Heart left ventricle (tissue), 16 donors: ENCODE measurements at places on chromosomes 4 and X.
A peak's percentile ranks its signal among the peaks of the same experiment; 100 is the strongest.

- no peak for DNase-seq
Observed at GRCh38 chr4:6331018-6331417, 61.4 kb downstream of the WFS1 start.

GRCh38 chr4:110020646-110021443 lies 108.2 kb downstream of the EGF start:
- DNase-seq: no peak

- DNase-seq: no peak
Observed at GRCh38 chrX:110795645-110796406, at the start of gene CHRDL1. TSS of gene CHRDL1 (minus strand) at chrX:110795817. CDS start at chrX:110792181, 3,636 bp downstream.

DNA sequence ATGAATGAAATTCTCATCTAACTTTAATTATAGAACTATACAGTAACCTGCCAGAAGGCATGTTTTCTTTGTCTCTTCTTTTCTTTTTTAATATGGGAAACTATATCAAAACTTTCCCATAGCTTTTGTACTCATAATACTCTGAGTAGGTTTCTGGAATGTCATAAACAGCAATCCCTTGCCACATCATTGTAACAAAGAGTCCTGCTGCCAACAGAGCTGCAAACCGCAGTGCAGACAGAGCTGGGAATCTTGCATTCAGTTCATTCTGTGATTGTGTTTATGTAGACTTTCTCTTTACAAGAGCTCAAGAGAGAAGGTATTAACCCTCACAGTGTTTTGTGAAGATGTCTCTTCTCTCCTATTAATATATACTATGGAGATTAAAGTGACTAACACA lies 304.4 kb upstream of the SLIT2 start:
- DNase-seq: no peak

- DNase-seq: no peak
Observed at GRCh38 chr4:10500776-10501175, 43.5 kb upstream of the ZNF518B start.

DNA sequence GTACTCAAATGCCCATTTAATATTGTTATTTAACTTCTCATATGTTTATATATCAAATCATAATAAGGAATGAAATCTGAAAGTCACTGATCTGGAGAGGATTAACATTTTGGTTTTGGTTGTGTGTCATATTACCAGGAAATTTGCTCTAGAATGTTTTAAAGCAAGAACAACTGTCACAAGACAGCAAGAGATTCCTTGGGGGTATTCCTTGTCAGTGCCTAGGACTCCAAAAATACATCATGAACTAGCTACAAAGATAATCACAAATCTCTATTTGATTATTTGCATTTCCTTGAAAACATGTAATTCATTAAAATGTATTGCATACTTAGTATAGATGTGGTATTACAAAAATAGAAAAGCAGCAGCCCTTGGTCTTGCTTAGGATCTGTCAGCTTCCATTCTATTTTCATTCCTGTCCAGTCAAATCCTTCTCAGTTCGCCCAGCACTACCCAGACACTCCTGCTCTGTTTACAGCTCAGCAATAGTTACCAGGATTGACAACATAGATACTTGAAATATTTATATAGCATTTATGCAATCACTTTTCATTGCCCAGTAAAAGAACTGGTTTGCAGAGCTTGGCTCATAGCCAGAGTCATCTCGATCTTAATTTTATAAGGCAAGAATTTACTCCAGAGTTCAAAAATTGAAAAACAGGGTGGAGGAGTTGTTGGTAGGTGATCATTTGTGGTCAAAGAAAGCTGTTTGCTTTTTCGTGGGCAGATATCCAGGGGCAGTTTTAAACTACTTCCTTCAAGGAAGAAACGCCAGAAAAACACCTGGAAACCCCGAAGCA lies 9.2 kb upstream of the BMP3 start:
- no peak for DNase-seq

- no peak for DNase-seq
Observed at GRCh38 chrX:30065226-30065625, 150.1 kb upstream of the MAGEB2 start.

- no peak for DNase-seq
Observed at GRCh38 chrX:34382416-34382815, 250.3 kb upstream of the FAM47A start.

- peak; percentile 82 for DNase-seq
Observed at GRCh38 chrX:53088136-53088974, 5.6 kb upstream of the KANTR start.

DNA sequence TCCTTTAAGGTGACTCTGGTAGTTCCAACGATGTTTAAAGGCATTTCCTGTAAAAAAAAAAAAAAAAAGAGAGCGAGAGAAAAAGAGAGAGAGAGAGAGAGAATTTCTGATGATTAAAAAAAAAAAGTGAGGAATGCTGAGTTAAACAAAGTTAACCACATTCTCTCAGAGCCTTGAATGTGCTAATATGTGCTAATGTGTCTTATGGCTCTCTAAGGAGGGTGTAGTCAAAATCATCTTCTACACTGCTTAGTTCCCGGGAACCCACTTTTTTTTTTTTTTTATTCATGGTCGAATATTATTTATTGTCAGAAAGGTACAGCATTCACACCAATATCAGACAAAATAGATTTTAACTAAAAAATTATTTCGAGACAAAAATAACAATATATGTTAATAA lies 111.7 kb downstream of the SNCA start:
- DNase-seq: no peak

GRCh38 chrX:8147226-8147625 lies 23.8 kb downstream of the VCX2 start:
- no peak for DNase-seq

DNA sequence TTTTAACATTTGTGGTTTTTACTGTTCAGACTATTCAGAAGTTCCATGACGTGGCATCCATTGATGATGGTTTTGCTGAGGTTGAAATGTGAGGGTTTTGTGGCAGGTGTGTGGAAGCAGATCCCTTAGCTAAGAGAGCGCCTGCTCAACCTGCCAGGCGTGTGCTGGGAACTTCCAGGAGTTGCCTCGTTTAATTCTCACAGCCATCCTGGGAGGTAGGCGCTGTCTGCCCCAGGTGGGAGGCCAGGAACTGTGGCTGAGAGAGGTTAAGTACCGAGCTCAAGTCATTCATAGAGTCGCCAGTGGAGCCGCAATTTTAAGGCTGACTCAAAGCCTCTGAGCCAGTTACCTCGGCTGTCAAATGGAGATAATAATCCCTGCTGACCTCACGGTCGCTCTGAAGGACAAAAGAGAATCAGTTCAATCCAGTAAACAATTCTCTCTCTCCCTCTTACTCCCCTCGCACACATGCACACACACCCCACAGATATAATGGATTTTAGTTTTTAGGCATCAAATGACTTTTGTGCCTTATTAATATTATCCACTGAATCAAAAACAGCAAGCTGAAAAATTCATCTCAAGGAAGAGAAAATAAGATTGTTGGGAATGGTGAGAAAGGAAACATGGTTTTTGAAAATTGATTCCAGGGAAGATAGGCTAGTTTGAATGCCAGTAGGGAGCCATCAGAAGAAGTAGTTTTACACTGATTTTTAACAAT lies 171.3 kb downstream of the PTTG2 start:
- DNase-seq: no peak

DNA sequence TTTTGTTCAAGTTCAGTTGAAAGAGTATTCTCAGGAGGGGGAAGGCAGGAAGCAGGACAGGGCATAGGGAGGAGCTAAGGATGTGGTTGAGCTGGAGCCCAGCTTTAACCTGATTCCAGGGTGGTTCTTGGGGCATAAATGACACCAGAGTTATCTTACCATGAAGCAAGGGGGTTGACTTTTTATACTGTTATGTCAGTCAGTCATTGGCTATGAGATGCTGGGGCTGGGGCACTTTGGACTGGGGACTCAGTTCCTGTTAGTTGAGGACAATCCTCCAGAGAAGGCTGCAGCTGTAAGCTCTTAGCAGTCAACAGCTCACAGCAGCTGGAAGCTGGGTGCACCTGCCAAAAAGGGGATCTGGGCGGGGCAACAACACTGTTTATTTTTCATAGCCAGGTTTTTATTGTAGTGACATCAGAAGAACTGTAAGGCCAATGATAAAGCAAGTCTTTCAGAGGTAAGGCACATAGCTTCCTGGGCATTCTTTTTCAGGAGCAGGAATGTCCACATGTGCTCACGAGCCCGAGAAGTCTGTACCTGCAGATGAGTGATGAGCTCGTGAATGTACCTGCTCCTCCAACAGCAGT lies 78.5 kb downstream of the MID1IP1 start:
- peak; percentile 14 for DNase-seq

GRCh38 chrX:45540181-45540580 lies 339.5 kb upstream of the DIPK2B start:
- no peak for DNase-seq

GRCh38 chrX:72393836-72394517 lies 88.3 kb upstream of the CITED1 start:
- no peak for DNase-seq

GRCh38 chrX:12779534-12779933 lies 11.7 kb upstream of the PRPS2 start:
- no peak for DNase-seq

- no peak for DNase-seq
Observed at GRCh38 chr4:6548201-6548881, 26.6 kb upstream of the MAN2B2 start.

- DNase-seq: no peak
Observed at GRCh38 chrX:119759248-119759766, 919 bp downstream of the SOWAHD start.

DNA sequence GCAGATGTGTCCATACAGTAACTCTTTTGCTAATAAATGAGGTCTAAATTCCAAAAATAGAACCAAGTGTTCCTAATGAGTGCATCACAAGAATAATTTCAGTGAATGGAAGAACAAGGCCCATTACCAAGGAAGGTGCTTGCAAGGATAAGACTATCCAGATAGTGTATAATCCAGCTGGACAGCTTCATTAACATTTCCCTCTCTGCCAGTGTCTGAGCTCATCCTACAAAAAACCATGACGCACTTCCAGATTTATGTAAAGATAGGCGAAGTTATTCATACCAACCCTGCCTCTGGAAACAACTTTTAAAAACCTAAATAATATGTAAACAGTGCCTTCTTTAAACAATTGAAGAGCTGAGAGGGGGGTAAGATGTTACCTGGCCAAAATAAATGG lies 177.9 kb upstream of the STK26 start:
- no peak for DNase-seq

- no peak for DNase-seq
Observed at GRCh38 chr4:29073571-29073970, 1646.6 kb upstream of the PCDH7 start.

DNA sequence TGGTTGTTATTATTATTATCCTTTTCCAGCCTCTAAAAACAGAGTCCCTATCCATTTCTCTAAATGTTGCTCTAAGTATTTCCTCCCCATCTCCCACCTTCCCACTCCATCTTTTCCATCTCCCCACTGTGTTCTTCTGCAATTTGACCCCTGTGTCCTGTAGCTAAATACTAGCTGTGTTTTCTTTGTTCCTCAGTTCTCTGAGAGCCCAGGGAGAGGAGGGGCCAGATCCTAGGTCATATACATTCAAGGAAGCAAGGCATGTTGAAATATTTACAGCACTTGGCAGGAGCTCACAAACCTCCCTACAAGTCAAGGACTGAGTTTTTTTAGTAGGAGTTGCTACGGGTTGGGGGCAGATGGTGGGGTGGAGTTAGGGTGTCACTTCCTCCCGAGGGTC lies 10.5 kb downstream of the SLC16A2 start:
- DNase-seq: no peak

- DNase-seq: no peak
Observed at GRCh38 chr4:165692082-165692481, 181.0 kb upstream of the TLL1 start.

GRCh38 chr4:72886602-72887001 lies 182.9 kb downstream of the COX18 start:
- DNase-seq: no peak

GRCh38 chr4:8547912-8548730 lies 32.1 kb upstream of the GPR78 start:
- DNase-seq: no peak

GRCh38 chrX:46739736-46740135 lies 19.2 kb downstream of the SLC9A7 start:
- DNase-seq: no peak

GRCh38 chr4:850323-850945 lies 24.5 kb upstream of the CPLX1 start:
- DNase-seq: no peak

DNA sequence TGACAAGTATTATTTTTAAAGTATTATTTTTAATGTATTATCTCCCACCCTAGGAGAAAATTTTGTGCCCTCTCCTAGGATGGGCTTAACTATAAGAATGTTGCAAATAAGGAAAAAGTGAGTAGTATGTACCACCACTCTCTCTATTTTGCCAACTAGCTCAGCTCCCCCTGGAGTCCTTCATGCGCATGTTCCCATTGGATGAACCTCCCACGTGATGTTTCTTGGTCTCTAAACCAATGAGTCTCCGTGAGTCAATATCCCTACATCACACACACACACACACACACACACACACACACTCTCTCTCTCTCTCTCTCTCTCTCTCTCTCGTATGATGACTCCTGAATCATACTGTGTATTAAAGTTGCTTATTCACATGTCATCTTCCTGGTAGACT lies 129.7 kb upstream of the ZFP42 start:
- no peak for DNase-seq

DNA sequence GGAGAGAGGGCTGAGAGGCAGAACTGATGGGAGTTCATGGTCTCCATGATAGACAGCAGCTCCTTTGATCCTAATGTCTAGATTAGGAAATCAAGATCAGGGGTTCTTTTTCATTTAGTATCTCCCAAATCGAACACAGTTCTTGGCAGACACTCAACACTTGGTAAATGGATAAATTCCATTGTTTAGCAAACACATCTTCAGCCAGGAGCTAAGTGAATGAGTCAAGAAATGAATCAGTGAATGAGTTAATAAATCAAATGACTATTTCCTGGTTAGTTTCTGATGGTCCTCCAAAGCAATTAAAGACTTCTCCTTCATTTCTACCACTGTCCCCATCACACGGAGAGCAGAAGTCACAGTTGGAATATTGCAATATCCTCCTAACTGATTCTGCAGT lies 120.0 kb upstream of the SHISA3 start:
- DNase-seq: no peak

DNA sequence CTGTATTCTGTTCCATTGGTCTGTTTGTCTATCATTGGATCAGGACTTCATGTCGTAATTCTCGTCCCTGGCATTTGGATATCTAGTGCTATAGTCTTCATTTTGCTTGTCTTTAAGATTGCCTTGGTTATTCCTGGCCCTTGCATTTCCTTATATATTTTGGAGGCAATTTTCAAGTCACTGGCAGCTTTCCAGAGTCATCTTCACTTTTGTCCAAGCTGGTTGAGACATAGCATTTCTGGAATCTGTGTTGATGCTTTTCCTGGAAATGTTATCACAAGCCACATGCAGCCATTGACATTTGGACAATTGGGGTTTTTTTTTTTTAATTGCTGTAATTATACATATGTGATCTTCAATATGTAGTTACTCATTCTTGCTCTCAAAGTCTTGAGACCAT lies 45.2 kb upstream of the HGFAC start:
- DNase-seq: no peak
